ENCODE measurements at places on chromosomes 13 and 19. TPM values are rescaled to one million over a fixed set of nuclear protein-coding genes. Genes with fewer than 3 reads are reported as not detected.

The MAST1 gene
- 1.8 TPM for total RNA-seq

The FLT1 gene
- total RNA-seq = 26.6 TPM

The CELF5 gene
- not detected for total RNA-seq

The SLC25A23 gene
- total RNA-seq = 33.2 TPM

The MEIOSIN gene
- total RNA-seq = not detected

The SCN1B gene
- 2.0 TPM for total RNA-seq

The FXYD3 gene
- not detected for total RNA-seq

The ZNF296 gene
- not detected for total RNA-seq

The POU4F1 gene
- not detected for total RNA-seq

The ZNF91 gene
- total RNA-seq = 10.5 TPM

The CBARP gene
- total RNA-seq = 4.5 TPM

The SLC7A9 gene
- total RNA-seq = not detected

The CRX gene
- not detected for total RNA-seq

- DNase-seq = no peak
Measured at GRCh38 chr13:39419876-39420275, 183.1 kb downstream of the LHFPL6 start.

- DNase-seq = no peak
Measured at GRCh38 chr19:41808663-41809566, 12.5 kb downstream of the CEACAM3 start.

DNA sequence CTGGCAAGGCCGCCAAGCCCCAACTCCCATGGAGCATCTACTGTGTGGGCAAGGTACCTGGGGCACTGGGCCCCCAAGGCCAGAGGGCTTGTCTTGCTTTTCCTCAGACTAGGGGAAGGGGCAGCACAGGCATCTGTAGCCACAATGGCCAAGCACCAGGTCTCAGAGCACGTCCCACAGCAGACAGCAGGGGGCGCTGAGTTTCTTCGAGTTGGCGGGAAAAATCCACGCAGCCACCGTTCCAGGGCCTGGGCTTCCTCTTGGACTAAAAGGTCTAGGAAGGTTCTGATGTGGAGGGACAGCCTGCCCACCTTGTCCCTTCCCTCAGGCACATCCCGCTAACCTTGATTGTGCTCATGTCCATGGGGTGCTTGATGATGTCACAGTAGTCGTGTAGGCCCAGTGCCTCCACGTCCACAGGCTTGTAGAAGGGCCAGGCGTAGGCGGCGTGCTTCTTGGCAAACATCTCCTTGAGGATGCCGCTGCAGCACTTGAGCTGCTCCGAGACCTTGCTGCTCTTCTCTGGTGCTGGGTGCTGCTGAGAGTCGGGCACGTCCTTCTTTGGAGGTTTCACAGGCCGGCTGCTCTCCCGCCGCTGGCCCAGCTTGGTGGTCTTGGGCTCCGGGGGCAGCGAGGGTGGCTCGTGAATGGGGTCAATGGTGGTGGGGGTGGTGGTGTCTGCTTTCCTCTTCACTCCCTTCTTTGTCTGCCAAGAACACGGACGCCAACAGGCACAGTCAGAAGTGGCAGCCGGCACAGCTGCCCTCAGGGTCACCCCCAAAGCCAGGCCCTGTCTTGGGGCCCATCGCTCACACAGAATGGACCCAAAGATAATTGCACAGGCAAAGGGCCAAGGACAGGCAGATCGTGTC is 32.0 kb upstream of the EPHX3 start:
- DNase-seq = peak; percentile 78

DNA sequence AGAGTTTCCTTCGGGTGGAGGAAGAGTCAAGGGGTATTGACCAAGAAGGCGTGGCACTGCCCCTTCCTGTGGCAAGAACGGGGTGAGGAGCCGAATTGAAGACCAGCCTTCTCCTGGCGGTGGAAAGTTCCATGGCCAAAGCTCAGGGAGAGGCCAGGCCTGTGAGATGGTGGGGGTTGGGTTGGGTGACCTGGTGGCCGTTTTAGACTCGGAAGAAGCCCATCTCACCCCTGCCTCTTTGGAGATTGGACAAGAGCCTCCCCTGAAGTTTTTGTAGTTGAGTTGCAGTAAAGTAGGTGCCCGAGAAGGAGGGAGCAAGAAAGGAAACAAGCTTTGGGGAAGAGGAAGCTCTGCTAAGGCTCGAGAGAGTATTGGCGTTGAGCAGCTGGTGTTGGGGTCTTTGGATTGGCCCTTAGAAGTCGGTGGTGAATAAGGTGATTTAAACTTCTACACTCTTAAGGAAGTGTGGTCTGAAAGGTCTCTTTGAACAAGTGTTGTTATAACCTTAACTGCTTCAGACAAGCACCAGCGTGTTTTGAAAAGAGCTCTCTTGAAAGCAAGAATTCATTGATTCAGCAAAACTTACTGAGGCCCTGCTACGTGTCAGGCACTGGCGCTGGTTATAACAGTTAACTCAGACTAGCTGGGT is 964 bp downstream of the SPINT2 start:
- DNase-seq = no peak

DNA sequence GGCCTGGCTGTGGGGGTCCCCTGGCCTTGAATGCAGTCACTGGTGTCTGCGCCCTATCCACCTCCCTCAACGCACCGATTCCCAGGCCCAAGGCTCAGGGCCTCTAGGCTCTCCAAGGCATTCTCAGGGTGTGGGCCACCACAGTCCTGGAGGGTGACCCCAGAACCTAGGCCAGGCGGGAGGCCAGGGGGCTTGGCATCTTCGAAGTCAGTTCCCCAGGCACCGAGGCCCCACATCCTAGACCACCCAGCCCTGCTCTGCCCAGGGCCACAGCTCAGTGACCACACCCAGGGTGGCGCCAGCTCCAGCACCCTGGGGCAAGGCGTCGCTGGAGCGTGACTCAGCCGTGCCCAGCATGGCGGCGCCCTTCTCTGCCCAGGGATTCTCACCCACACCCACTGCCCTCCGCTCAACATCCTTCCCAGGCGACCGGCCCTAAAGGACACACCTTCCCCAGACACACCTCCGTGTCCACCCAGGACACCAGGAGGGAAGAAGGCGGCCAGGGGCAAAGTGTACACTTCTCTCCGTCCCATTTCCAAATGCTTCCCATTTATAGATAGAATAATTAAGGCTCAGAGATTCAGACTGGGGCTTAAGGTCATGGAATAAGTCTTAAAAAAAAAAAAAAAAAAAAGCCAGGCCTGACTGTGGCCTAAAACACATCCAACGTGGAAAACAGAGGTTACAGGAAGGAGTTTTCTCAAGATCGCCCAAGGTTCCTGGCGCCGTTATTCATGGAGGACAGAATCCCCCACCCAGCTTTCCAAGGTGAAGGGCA is 36.4 kb upstream of the NANOS3 start:
- peak; percentile 94 for DNase-seq

GRCh38 chr13:42384265-42384664 is 112.3 kb downstream of the AKAP11 start:
- DNase-seq = no peak

GRCh38 chr19:33681081-33681680 is 59.4 kb downstream of the CHST8 start:
- no peak for DNase-seq

GRCh38 chr13:89695343-89696257 is 1651.9 kb upstream of the MIR17HG start:
- peak; percentile 41 for DNase-seq

- DNase-seq = peak; percentile 98
Measured at GRCh38 chr19:50025794-50026549, at the start of gene ZNF473. Gene ZNF473, plus strand, starts transcription at chr19:50026005. Its CDS starts 5,078 bp downstream, at chr19:50031083.

DNA sequence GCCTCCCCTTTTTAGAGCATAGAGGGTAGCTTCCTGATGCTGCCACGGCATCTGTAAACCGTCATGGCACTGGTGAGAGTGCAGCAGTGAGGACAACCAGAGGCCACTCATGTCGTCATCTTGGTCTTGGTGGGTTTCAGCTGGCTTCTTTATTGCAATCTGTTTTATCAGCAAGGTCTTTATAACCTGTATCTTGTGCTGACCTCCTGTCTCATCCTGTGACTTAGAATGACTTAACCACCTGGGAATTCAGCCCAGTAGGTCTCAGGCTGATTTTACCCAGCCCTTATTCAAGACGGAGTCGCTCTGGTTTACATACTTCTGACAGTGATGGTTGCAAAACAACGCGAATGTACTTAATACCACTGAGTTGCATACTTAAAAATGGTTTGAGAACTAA is 14.4 kb upstream of the FBN3 start:
- DNase-seq = no peak

DNA sequence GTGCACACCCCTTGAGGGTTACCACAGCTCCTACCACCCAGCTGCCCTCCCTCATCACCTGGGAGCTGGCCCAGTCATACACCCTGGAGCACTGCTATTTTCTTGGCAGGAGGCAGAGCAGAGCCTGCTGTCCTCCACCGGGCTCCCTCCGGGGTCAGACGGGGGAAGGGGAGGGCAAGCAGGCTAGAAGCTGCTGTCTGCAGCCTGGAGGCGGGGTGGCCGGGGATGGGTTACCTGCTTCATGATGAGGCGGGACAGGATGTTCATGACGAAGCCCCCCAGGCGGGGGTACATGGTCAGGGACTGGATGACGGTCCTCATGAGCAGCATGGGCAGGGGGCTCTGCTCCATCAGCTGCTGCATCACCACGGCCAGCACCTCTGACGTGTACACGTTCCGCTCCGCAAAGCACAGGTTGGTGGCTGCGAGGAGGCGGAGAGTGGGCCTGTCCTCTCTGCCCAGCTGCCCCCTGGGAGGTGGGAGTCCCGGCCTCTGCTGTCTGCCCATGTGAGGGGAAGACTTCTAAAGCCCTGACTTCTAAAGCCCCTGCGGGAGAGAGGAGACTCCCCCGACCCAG is 2.7 kb upstream of the RSPH6A start:
- DNase-seq = no peak

DNA sequence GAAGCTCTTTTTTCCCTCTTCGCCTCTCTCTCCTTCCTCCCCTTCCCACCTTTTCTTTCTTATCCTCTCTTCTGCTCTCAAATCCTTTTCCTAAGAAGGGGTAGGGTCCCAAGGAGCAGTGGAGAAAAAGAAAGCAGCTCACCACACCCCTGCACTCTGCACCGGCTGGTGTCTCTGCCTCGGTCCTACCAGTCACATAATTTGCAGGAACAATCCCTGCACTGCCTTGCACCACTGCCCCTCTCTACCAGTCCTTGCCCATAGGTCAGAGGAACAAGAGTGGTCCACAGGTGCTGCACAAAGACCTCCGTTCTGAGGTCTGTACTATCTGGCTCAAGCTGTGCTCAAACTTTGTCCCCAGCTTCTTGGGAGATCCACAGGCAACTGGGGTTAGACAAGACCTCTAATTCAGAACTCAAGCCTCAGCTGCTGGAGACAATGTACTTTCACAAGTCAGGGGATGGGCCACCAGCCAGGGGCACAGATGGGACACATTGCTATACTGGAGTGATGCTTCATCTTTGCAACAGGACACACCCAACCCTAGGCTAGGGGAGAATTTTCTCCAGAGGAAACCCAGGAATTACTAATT is 125.4 kb upstream of the ZNF507 start:
- no peak for DNase-seq

DNA sequence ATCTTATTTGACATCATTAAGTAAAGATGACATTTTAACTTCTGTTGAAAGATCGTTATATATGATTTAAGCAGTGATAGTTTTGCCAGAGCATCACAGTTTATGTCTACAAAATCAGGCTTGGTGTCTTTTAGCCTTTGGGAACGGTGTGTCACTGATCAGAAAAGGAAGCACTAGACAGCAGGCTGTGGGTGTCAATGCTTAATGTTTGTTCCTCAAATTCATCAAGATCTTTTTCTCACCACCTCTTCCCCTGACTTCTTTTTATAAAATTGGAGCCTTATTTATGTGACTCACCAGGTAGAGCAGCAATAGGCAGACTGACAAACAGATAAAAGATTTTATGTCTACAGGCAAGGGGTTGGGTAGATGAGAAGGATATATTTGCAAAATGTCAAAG is 1558.5 kb downstream of the EFNB2 start:
- no peak for DNase-seq

- DNase-seq = peak; percentile 89
Measured at GRCh38 chr19:41595258-41595889, 19.4 kb downstream of the CEACAM21 start.

- DNase-seq = no peak
Measured at GRCh38 chr13:81302125-81302524, 961.2 kb upstream of the SPRY2 start.

DNA sequence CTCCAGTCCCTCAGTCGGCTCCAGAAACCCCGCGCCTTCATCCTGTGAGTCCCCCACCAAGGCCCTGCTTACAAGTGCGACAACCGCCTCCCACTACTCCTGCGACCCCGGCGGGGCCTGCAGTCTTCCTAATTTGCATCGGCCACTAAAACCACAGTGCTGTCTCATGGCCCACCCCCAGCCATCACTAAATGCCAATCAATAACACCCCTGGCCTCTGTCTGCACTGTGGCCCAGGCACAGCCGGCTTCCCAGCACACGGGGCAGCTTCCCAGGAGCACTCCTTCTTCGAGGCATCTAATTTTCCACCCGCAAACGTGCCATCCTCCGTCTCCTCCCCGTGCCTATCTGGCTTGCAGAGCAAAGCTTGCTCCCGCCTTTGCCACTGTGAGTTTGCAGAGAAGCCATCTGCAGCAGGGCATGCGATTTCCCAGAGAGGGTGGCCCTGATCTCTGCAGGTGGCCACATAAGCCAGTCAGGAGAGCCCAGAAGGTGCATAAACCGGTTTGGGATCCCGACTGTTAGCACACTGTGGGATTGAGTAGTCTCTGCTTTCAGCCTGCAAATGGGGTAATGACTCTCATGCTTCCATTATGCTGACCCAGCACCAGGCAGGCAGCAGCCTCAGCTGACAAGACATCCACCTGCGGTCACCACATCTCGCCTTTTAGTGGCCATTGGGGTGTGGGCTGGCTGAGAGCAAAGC is 34.0 kb upstream of the USE1 start:
- DNase-seq = no peak

- peak; percentile 99 for DNase-seq
Measured at GRCh38 chr13:30341815-30342570, 34.6 kb upstream of the KATNAL1 start.

- DNase-seq = peak; percentile 30
Measured at GRCh38 chr13:113245849-113246796, 36.7 kb downstream of the CUL4A start.

DNA sequence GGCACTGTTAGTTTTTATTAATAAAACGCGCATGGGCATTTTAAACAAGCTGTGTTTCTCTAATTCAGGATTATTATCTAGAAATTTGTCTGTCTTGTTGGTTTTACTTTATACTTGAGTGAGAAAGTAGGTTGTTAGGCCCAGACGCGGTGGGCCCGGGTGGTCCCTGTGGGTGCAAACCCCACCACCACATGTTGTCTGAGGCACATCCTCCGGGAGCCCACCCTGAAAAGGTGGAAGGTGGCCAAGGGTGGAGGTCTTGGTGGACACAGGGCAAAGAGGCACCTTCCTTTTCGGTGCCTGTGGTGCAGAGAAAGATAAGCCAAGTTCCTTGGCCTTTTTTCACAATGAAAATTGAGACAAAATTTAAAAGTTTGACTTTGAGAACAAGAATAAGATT is 16.6 kb downstream of the ATP4B start:
- no peak for DNase-seq

GRCh38 chr13:52173373-52173772 is 14.0 kb upstream of the NEK3 start:
- DNase-seq = no peak
